T-helper 17 cell (primary cell): ENCODE measurements at places on chromosomes 7 and 10.

DNA sequence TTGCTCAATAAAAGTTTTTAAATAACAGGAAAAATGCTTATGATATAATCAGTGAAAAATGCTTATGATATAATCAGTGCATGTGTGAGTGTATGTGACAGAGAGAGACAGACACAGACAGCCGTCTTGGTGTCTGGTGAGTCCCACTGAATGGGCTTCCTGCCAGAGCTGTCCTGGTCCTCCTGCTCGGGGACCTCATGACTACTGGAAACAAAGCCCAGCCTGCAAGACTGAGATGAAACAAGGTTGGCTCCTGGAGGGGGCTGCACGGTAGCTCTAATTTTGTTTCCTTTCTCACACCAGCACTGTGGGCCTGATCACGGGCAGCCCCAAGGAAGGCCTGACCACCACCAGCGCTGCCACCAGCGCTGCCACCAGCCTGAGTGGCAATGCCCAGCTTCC, 57.3 kb downstream of the NRP1 start:
- no peak for DNase-seq

DNA sequence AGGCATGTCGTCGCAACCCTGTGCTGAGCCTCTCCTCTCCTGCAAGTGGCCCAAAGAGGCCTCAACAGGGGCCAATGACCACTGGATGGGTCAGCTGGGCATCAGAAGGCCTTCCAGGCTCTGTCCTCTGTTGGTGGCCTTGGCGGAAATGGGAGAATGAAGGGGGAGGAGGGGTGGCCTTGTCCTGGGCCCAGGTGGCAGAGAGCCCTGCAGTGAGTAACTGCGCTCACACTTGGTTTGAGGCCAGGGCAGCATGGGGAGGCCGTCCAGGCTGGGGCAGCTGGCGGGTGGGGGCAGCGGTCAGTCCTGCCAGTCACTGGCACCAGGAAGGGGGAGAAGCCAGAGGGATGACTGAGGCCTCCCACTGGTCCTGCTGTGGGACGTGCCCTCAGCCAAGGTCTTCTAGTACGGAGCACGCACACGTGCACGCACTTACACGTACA, 59.8 kb downstream of the LHPP start:
- no peak for DNase-seq

- no peak for DNase-seq
Observed at GRCh38 chr10:110212119-110213006, 5.0 kb downstream of the MXI1 start.

- DNase-seq, result no peak
Observed at GRCh38 chr10:132068431-132069121, 2.8 kb downstream of the JAKMIP3 start.

- no peak for DNase-seq
Observed at GRCh38 chr10:48498940-48499510, 105.8 kb downstream of the ARHGAP22 start.
